Islet precursor cell (in vitro differentiated cells): ENCODE measurements at places on chromosomes 1 and 21.

DNA sequence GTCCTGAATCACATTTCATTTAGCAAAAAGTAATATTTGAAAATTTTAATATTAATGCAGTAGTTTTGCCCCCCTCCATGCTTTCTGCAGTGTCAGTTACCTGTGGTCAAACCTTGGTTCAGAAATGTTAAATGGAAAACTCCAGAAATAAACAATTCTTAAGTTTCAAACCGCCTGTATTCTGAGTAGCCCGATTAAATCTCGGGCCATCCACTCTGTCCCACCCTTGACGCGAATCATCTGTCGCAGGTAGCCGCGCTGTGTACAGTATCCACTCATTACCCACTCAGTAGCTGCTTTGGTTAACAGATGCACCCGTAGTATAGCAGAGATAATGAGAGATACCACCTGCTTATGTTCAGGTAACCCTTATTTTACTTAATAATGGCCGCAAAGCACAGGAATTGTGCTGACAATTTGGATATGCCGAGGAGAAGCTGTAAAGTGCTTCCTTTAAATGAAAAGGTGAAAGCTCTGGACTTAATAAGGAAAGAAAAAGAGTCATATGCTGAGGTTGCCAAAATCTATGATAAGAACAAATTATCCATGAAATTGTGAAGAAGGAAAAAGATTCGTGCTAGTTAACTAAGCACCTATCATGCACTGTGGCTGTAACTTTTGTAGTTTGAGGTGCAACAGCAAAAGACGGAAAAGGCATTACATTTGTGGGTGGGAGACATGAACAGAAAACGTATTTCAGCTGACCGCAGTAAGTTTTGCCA, 889 bp upstream of the SCYL3 start:
- no peak for DNase-seq

DNA sequence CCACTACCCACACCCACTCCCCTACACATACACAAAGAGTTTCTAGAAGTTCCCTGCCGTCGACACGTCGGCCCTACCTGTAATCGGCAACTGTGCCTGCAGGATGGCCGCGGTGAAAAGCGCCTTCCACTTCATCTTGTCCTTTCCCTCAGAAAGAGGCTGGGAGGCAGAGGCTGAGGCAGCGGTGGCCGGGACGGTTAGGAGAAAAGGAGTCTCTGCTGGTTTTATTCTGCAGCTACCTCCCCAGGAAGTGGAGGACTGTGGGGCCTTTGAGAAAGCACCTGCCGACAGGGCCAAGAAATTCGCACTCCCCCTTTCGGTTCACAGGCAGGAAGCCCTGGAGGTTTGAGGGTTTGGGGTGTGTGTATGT, at the start of gene CD247:
TSS of gene CD247 (minus strand) at position 199 of the 370 bp plus-strand sequence. CDS start at position 135, 64 bp downstream.
- peak; percentile 34 for DNase-seq

DNA sequence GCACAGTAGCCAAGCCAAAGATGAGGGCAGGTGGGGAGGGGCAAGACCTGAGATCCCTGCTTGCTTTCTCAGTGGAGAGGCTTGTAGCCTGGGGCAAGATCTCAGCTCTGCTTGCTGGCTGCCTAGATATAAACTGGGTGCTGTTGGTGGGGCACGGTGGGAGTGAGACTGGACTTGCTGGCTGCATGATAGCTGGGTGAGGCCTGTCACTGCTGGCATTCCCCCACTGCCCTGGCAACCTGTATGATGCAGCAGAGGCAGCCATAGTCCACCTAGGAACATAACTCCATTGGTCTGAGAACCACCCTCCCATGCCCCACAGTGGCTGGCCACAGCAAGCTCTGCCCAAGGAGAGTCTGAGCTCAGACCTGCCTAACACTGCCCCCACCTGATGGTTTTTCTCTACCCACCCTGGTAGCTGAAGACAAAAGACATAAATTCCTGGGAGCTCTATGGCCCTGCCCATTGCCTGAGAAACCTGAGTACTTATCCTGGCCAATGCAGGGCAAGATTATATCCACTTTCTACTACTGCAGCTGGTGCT, 261.9 kb upstream of the DEPDC1 start:
- DNase-seq: peak; percentile 54

GRCh38 chr1:183230413-183230812, 44.3 kb downstream of the LAMC2 start:
- DNase-seq: peak; percentile 91

DNA sequence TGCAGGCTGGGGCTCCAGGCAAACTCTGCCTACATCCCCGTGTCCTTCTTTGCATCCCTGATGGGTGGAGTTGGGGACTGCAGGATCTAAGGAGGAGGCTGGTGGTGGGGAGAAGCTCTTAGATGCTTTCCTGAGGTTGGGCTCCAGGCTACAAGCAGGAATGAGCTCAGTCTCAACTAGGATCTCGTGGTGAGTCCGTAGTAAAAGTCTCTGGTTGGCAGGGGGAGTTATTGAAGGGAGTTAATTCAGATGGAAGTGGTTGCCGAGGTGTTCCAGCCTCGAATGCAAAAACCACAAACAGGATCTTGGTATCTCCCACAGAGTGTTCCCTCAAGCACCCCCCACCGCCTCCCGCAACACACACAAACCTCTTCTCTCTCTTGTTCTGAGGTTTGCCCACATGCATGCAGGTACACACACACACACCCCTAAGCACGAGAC, 35.0 kb downstream of the TMCC2 start:
- no peak for DNase-seq

- DNase-seq: no peak
These were observed 53.4 kb downstream of the PLXNA2 start for GRCh38 chr1:208190784-208191183.

DNA sequence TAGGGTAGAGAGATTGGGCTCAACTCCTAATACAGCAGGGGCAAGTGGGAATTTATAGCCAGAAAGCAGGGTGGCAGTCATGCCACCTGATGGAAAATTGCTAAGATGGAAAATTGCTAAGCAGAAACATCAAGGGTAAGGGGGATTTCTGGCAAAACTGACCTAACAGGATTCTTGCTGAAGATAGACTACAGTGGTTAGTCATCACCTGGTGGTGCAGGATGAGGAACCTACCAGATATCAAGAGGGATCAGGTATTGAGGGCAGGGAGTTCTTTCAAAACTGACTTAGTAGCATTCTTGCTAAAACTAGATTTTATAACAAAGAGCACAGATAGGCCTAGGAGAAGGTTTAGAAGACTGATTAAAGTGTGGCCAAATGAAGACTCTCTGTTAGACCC, 292.9 kb downstream of the PLPP3 start:
- DNase-seq: no peak

DNA sequence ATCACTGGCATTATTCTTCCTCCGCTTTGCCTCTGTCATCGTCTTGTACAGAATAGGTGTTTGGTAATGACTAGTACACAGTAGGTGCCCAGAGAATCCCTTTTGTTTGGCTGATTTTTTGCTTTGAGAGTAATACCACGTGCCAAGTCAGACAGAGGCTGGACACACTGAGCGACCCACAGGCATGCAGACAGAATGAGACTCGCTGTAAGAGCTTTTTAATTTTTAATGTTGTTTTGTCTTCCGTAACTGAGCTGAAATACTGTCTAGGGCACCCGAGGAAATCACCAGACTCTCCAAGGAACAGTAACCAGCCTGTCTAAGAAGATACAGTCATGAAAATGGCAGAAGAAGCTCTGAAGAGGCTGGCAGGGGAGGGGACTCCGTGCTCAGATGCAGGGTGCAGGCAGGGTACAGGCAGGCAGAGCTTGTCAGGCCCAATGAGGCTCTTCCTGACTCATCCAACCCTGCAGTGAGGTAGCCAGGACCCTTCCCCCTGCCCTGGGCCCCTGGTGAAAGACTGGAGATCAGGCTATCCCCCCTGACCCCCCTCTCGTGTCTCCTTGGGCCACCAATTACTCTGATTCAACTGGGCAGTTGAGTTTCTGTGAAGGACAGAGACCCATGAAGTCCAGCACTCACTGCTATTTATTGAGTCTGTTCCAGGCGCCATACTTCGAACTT, 60.1 kb upstream of the ECE1 start:
- DNase-seq: no peak

DNA sequence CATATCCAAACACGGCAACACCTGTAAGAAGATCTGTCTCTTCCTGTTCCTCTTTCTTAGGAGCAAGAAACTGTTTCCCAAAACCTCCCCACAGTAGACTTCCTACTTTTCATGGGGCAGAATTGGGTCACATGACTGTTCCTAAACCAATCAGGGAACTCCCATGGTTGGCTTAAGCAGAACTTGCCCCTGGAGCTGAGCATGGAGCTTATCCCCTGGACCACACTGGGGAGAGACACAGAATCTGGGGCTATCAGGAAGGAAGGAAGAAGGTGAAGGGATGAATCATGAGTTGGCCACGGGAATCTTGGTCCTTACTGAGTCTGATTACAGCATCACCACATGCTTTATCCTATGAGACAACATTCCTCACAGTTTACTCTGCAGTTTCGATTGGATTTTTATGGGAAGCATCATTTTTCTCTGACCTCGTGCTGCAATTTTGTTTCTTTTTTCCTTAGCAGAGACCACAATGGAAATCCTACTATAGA, 81.8 kb downstream of the CDC7 start:
- DNase-seq: no peak

GRCh38 chr1:38579056-38579455, 280.5 kb downstream of the RRAGC start:
- DNase-seq: peak; percentile 14

- no peak for DNase-seq
These were observed 182.5 kb downstream of the AKT3 start for GRCh38 chr1:243667591-243667990.

DNA sequence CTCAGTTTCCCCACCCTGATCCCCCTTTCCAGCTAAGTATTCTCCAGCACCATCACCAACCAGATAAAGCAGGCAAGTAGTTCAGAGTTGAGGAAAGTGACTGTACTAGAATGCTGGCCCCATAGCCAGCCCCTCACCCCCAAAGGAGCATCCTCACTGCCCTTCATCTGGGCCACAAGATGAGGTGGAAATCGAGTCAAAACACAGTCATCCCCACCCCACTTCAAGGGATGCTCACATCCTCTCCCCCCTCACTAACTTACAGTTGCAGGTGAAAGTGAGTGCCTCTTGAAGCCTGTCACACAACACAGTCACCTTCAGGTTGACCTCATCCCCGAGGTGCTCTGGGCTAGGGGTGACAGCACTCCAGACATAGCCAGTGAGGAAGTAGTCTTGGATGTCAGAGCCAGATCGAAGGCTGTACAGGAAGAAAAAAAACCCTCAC, 30.4 kb downstream of the PIK3C2B start:
- DNase-seq: no peak

DNA sequence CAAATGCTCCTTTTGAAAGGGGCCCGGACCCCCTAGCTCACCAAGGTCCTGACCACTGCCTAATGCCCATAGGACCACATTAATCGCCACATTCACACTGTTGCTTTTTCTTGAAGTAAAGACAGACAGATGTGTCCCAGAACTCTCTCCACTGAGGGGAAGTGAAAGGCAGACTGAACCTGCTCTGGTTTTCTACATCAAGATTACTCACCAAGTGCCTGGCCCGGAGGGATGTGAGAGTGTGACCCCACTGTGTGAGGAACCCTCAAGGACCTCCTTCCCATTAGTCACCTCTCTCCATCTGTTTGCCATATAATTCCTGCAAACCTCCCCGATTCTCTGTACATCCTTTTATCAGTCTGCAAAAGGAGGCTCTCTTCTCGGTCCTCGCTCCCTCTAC, 381.5 kb downstream of the OMA1 start:
- peak; percentile 57 for DNase-seq
